ENCODE measurements at places on chromosomes 4 and X. TPM values are rescaled to one million over a fixed set of nuclear protein-coding genes. Genes with fewer than 3 reads are reported as not detected.

FOXO4 gene
- total RNA-seq: 38.2 TPM

PAGE4 gene
- not detected for total RNA-seq

DGAT2L6 gene
- not detected for total RNA-seq

CSAG2 gene
- not detected for total RNA-seq

GABRB1 gene
- 1.3 TPM for total RNA-seq

APLN gene
- total RNA-seq: not detected

LSM6 gene
- total RNA-seq: 14.7 TPM

GRCh38 chrX:101393530-101394305, 2.9 kb downstream of the RPL36A start:
- no peak for DNase-seq

DNA sequence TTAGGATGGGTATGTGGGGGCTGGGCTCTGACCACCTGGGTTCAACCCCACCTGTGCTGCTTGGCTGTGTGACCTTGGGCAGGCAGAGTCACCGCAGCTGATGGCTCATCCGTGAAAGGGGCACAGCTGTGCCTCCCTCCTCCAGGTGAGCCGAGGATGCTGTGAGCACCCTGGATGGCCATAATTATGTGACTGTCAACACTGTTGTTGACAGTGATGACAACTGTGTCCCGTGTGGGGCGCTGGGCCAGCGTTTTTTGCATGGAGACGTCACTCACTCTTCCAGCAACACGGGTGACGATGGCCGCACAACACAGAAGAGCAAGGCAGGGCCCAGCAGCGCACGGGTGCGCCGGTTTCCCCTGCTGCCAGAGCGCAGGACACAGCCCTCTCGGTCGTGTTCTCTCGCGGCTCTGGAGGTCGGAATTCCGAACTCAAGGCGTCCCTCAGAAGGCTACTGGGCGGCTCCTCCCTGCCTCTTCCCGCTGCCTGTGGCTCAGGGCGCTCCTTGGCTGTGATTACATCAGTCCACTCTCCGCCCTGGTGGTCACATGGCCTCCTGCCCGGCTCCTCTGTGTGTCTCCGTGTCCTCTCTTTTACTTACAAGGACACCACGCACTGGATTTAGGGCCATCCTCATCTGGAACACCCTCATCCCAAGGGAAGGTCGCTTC, 1.3 kb downstream of the SH3TC1 start:
- DNase-seq: no peak

- DNase-seq: peak; percentile 55
Measured at GRCh38 chr4:6362896-6363295, 93.2 kb downstream of the WFS1 start.

GRCh38 chr4:104524591-104524990, 29.9 kb upstream of the CXXC4 start:
- DNase-seq: no peak

GRCh38 chr4:2247128-2248043, 5.5 kb upstream of the HAUS3 start:
- no peak for DNase-seq

- no peak for DNase-seq
Measured at GRCh38 chr4:67550857-67551256, 5.6 kb upstream of the CENPC start.

DNA sequence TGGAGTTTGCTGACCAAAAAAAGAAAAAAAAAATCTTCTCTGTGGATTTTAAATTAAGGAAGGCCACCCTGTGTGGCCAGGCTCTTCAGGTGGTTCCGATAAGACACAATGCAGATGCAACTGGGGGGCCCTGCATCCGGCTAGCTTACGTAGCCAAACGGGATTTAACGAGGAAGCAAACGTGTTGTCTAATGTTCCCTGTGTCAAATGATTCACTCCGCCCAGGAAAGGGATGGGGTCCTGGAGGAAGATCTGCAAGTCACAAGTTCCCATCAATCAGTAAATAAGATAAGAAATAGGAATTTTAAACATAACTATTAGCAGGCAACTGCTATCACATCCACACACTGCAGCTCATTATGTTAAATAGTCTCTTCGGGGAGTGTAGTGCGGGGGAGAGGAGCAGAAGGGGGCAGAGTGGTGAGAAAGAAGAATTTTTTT, 216.4 kb upstream of the GYPA start:
- no peak for DNase-seq

DNA sequence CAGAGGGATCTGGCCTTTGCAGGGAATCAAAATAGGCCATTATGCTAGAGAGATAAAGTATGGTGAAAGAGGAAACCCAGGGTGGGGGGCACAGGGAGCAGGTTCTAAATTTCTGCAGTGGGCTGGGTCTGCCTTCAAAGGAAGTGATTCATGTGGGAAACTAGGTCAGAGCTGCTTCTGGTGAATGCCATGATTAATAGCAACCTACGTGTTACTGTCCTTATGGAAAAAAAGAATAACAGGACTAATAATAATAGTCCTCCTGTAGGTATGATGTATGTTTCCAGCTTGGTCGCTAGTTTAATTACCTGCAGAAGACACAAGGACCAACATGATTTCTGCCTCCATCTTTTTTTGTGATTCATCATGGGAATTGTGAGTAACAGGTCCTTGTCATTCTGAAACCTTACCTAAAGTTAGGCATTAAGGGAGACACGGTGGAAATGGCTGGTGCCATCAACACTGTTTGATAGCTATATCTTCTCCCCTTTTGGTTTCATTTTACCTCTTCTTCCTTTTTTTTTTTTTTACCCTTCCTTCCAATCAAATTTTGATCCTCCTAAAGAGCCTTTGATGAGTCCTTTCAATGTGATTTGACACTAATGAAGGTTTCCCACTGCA, 180.4 kb downstream of the CPEB2 start:
- no peak for DNase-seq

GRCh38 chr4:82919386-82919785, 18.9 kb downstream of the THAP9 start:
- no peak for DNase-seq

DNA sequence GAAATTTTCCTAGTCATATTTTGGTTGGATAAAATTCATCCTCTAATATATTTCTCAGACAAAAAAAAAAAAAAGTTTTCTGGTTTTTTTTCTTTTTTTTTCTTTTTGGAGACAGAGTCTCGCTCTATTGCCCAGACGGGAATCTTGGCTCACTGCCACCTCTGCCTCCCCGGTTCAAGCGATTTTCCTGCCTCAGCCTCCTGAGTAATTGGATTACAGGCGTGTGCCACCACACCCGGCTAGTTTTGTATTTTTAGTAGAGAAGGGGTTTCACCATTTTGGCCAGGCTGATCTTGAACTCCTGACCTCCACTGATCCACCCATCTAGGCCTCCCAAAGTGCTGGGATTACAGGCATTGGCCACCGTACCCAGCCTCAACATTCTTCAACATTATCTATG, 432.7 kb upstream of the PABPC4L start:
- no peak for DNase-seq
